ENCODE measurements at places on chromosomes 1 and 21.

DNA sequence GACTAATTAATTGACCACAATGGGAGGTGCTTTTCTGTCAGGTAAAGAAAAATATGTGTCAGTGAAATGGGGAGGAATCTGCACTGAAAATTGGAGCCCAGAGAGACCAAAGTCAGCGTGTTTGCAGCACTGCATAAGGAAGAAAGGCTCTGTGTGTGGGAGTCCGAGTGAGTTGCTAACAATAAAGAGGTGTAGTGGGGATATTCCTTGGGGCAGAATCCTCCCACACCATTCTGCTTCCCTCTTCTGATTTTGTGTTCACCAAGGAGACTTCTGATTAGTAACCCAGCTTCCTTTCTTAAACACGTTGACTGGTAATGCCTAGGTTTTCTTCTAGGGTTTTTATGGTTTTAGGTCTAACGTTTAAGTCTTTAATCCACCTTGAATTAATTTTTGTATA is 240.5 kb downstream of the RPS6KC1 start:
- DNase-seq = no peak

GRCh38 chr1:24735509-24736375 is 9.5 kb upstream of the CLIC4 start:
- DNase-seq = no peak

- no peak for DNase-seq
Observed at GRCh38 chr1:214213136-214213535, 67.8 kb upstream of the SMYD2 start.

DNA sequence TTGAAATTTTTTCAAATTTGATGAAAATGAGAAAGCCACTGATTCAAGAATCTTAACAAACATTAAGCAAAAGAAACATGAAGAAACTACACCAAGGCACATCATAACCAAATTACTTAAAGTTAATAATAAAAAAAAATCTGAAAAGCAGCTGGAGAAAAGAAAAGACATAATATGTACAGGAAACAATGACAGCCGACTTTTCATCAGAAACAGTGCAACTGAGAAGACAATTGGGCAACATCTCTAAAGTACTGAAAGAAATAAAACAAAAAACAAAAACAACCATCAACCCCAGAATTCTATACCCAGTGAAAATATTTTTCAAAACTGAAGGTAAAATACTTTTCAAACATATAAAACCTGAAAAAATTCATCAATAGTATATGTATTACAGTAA is 73.8 kb upstream of the DMRTA2 start:
- no peak for DNase-seq

DNA sequence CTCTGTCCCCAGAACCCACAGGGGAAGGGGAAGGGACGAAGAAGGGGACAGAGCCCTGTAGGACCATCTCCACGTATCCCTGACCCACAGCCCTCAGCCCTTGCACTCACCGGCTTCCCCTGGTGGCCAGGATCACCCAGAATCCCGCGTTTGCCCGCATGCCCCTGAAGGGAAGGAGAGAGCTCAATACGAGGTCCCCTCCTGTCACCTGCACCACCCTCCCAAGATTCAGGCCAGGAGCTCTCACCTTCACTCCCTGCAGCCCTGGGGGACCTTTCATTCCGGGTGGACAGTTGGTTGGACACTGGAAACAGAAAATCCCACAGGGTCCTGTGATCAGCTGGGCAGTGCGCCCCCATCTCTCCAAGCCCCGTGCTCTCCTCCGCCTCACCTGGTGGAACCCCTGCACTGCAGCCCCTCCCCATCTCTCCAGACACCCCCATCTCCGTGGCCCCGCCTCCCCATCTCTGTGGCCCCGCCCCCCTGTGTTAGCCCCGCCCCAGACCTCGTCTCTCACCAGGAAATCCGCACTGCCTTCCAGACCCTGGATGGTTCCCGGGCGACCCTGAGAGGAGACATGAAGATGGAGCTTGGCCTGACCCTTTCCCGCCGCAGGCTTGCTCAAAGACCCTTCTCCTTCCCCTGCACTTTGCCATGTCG is 6.0 kb downstream of the COL9A2 start:
- no peak for DNase-seq

- peak; percentile 6 for DNase-seq
Observed at GRCh38 chr1:159132271-159132881, 39.0 kb upstream of the CADM3 start.

GRCh38 chr21:14877581-14878228 is 187.1 kb downstream of the NRIP1 start:
- DNase-seq = no peak

DNA sequence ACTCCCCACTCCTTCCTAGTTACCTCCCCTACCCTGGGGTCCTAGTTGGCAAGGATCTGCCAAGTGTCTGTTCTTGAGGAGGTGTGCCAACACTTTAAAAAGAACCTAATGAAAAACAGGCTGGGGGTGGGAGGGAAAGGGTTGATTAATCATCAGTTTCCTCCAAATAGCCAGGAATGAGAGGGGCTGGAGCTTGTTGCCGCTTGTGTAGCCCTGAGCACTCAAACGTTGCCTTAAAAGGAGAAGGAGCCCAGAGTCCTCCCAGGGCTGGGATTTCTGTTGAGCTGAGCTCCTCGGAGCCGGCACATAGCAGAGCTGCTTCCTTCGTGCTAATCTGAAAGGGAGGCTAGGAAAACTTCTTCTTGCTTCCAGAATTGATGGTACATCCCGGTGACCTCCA is 15.9 kb downstream of the SHISA4 start:
- DNase-seq = no peak

- DNase-seq = peak; percentile 100
Observed at GRCh38 chr1:243493156-243494129, 237.6 kb downstream of the SDCCAG8 start.

GRCh38 chr1:168472223-168472622 is 71.6 kb downstream of the XCL2 start:
- no peak for DNase-seq

DNA sequence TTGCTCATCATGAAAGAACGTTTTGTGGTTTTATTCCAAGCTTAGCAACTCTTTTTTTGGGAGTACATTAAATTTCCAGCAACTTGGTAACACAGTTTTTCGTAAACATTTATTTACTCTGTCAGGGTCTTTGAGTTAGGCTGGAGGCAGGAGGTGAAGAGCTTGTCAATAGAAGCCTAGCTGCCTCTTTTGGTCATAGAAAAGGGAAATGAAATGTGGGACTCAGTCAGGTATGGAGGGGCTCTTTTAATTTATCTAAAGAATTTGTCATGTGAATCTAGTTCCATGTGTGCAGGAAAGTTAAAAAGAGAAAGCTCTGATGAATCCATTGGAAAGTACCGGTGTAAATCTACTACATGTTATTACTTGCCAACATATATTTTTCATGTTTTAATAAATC is 45.9 kb upstream of the PRMT6 start:
- no peak for DNase-seq

GRCh38 chr1:104329278-104329677 is 579.6 kb downstream of the AMY1C start:
- no peak for DNase-seq

DNA sequence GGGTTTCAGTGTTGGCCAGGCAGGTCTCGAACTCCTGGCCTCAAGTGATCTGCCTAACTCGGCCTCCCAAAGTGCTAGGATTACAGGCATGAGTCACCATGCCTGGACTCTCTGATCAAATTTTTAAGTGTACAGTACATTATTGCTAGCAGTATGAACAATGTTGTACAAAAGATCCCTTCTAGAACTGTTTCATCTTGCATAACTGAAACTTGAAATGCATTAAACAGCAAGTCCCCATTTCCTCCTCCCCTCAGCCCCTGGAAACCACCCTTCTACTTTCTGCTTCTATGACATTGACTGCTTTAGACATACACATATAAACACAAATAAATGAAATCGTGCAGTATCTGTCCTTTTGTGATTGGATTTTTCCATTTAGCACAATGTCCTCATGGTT is 463.4 kb downstream of the PTPRC start:
- DNase-seq = no peak

- DNase-seq = peak; percentile 30
Observed at GRCh38 chr1:76374086-76374485, 299.5 kb downstream of the ST6GALNAC3 start.

DNA sequence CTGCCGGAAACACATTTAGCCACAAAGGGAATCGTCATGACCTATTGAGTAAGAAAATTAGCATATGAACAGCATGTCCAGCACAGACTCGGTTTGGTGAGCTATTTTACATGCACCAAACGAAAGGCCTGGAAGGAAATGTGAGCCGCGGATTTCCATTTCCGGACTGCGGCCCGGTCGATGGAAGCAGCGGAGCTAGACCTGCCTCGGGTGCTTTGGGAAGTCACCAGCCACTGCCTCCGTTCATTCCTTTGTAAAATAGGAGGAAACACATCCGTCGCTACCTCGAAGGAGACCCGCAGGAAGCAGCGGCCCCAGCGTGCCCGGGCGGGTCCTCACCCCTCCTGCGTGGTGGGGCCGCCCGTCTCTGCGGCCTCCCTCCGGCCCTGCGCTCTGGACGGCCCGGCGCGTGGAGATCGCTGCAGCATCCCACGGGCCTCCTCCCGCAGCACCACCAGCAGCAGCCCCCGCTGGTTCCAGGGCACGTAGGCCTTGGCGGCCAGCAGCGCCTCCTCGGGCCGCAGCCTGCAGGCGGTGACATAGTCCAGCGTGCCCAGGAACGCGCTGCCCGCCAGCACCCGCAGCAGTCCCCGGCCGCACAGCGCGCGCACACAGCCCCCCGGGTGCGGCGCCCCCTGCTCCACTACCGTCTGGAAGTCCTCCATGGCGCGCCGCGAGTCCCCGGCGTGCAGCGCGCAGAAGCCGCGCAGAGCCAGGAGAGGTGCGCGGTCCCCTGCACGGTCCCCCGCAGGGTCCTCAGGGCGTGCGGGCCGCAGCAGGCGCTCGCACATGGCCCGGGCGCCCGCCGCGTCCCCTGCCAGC is 12.1 kb downstream of the TTC34 start:
- DNase-seq = no peak

- no peak for DNase-seq
Observed at GRCh38 chr1:53521924-53522552, 62.8 kb downstream of the DMRTB1 start.

GRCh38 chr1:22913421-22914141 is 59.1 kb downstream of the LACTBL1 start:
- DNase-seq = no peak

DNA sequence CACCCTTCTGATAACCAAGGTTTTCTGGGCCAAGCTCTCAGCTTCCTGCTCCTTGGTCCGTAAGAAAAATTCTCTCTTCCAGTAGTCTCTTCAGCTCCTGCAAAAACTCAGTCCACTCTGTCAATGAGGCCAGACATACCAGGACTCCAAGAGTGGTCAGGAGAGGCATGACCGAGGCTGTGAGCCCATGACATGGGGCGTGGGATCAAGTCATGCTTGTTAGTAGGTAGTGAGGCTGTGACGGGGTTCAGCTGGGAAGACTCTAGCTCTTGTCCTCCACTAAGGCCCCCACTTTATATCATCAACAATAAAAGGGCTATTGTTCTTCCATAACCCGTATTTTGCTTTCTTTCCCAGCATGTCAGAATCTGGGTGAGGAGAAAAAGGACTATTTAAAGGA is 10.1 kb upstream of the HCRTR1 start:
- DNase-seq = no peak

DNA sequence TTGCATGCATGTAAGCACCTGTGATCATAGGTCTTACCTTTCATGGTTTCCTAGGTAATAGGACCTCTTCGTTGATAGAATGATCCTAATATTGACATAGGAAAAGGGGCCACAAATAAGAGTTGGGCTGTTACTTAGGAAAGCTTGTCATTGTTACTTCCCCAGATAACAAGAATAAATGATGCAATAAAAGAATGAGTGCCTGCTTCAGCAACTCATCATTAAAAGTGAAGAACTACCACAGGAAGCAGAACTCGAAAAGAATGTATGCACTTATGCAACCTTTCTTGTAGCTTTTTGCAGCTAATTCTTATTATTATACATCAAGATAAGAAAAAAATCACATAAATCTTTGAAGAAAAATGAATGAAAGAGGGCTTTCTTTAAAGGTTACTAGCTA is 548.6 kb downstream of the LTN1 start:
- no peak for DNase-seq

DNA sequence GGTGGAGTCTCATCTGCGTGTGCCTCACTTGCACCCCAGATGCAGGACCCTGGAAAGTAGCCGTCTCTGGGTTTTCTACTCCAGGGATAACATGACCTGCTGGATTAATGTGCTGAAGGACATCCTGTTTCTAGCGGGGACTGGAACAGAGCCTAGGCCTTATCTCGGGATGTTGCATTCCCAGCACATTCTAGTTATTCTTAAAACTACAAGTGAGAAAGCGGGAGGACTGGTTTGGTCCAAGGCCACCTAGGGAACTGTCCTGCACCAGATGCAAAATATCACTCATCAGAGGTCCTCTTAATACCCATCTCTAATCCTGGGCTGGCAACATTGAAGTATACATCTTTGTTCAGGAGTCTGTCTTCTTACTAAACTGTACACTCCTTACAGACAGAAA is 179.9 kb downstream of the ZC3H11B start:
- no peak for DNase-seq

DNA sequence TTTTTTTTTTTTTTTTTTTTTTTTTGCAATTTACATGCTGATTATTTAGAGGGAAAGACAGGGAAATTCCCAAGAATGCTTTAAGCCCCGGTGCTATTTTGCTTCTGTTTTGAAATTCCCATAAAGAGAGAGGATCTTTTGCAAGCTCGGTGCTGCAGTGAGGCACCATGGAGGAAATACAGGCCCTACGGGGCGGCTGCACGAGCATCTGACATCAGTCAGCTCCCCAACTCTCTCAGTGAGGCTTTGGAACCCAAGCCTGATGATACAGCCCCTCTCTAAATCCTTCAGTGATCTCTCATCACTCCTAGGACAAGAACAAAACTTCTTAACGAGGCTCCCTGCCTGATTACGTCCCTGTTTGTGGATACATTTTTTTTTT is 791 bp upstream of the CHI3L1 start:
- DNase-seq = no peak

GRCh38 chr21:41235201-41235600 is 67.2 kb downstream of the BACE2 start:
- DNase-seq = no peak

GRCh38 chr1:16296643-16297042 is 55.6 kb downstream of the FBXO42 start:
- no peak for DNase-seq

- no peak for DNase-seq
Observed at GRCh38 chr1:219144658-219145315, 28.9 kb upstream of the LYPLAL1 start.

Measured in NCI-H1694 (cell line).